ENCODE measurements at places on chromosomes 1 and 21. TPM values are rescaled to one million over a fixed set of nuclear protein-coding genes. Genes with fewer than 3 reads are reported as not detected.

Gene GSTM1
- total RNA-seq: 48.8 TPM

Gene LIN28A
- total RNA-seq: not detected

Gene HTR6
- total RNA-seq: 0.11 TPM

Gene GCSAML
- not detected for total RNA-seq

Gene IL22RA1
- total RNA-seq: 0.11 TPM

DNA sequence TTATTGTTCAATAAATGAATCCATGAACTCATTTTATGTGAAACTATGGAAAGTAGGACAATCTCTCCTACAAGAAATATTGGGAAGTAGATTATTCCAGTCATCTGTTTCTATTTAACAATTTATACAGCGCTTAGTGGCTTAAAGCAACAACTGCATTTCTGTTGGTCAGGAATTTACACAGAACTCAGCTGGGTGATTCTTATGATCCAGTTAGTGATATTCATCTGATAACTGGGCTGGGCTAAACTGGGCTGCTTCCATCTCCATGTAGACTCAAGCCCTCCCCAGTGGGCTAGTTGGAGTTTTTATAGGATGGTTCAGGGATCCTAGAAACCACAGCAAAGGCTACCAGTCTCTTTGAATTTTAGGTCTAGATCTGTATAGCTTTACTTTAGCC, 497.9 kb upstream of the NEGR1 start:
- DNase-seq: no peak

DNA sequence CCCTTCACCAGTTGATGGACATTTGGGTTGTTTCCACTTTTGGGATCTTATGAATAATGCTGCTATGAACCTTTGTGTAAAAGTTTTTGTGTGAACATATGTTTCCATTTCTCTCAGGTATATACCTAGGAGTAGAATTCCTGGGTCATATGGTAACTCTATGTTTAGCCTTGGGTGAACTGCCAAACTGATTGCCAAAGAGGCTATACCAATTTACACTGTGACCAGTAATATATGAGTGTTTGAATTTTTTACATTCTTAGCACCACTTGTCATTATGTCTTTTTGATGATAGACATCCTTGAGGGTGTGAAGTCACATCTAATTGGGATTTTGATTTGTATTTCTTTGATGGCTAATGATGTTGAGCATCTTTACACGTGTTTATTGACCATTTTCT, 290.1 kb downstream of the DUSP10 start:
- DNase-seq: no peak

- no peak for DNase-seq
Measured at GRCh38 chr1:114715952-114716303, 643 bp downstream of the NRAS start.

DNA sequence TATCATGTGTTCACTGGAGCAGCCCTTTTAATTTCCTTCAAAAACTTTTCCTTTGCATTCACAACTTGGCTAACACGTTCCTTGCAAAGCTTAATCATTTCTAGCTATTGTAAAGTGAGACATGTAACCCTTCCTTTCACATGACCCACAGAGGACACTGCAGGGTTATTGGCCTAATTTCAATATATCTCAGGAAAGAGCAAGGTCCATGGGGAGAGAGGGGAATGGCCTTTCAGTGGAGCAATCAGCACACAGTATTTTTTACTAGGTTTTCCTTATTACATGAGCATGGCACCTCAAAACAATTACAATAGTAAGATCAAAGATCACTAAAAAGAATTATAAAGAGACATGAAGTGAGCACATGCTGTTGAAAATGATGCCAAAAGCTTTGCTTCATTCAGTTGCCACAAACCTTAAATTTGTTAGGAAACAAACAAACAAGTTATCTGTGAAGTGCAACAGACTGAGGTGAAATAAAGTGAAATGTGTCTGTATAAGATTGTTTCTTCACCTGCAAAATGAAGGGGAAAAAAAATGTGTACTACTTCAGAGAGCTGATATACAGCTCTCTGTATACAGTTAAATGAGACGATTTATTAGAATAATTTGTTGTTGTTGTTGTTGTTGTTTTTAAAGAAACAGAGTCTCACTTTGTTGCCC, 61.5 kb downstream of the EIF4G3 start:
- DNase-seq: no peak

DNA sequence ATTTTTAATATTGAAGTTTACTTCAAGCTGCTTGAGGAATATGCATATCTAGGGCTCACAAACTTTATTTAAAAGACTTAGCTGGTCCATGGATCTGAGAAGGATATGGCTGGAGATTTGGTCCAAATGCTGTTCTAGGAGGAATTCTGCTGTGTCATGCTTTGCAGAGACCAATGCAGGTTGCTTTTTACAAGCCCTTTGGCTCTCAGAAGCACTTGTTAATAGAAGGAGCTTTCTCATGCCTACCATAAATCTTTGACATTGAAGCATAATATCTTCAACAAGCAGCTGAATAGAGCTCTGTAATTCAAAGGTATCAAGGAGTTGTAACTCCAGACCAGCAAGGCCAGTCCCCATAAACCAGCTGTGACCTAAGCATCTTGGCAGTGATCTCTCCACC, 299.1 kb downstream of the HHAT start:
- no peak for DNase-seq

GRCh38 chr1:6998267-6998666, 213.0 kb downstream of the CAMTA1 start:
- no peak for DNase-seq

DNA sequence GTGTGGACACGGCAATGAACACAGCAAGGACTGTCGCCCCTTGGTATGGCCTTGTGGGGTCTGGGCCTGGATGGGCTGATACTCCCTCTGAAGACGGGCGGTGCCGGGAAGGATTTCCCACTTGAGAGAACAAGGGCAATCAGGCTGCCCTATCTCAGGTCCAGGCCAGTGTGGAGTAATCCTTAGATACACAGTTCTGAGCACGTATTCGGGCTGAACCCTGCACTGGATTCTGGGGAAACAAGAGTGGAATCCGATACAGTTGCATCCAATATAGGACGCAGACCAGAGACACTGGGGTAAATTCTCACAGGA, 177.7 kb downstream of the TRABD2B start:
- DNase-seq: no peak
